GM19239 (cell line): ENCODE measurements at places on chromosomes 1 and 21.

- DNase-seq: no peak
These were observed 8.8 kb upstream of the CCT8 start for GRCh38 chr21:29082046-29082815.

DNA sequence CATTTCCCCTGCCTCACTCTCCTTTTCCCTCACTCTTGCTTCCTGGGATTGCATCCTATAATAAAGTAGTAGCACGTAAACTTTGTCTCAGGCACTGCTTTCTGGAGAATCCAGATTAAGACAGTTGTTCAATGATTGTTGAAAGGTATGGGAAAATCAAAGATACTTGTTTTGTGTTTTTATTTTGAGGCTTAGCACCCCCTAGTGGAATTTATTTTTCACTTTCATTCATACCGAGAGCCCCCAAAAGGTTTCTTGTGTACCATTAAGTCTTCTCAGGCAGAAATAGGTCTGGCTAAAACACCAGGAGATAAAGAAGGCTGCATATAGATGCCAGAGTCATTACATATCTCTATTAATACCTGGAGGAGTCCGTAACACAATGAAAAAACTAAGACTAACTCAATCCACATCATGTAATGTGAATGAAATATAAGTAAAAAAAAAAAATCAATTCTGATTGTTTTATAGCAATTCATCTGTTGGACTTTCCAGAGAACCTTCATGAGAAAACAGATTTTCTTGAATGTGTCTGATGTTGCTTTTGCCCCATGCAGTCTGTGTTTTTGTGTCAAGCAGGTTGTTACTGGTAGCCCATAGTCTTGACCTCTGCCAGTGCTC, 103.5 kb downstream of the RPE65 start:
- DNase-seq: no peak

- DNase-seq: no peak
These were observed 756 bp upstream of the SLC25A44 start for GRCh38 chr1:156193208-156193487.

DNA sequence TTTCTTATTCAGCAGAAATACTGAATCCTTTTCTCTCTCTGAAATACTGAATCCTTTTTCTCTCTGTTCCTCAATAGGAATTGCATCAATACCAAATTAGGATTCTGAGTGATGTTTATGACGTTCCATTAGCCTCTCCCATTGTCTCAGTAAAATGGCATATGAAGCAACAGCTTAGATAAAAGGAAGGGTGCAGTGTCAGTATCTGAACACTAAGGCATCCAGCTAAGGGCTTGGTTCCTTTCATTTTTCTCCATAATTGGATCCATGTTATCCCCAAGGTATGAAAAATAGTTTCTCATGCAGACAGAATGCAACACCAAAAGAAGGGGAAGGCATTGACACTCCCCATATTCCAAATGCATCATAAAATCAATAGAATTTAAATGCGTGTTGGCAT, 61.5 kb upstream of the RAVER2 start:
- no peak for DNase-seq

DNA sequence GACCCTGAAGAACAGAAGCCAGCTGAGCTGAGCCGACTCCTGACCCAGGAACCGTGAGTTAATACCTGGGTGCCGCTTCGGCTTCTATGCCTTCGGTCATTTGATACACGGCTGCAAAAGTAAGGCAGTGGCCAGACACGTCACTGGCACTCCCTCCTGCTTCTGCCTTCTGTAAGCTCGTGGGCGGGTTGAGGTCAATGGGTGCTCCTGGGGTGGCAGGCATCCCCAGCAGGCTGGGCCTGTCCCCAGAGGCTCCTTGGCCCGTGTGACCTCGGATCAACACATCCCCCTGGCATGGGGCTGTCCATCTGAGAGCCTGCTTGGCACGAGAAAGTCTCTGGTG, 35.7 kb upstream of the COL6A1 start:
- no peak for DNase-seq

DNA sequence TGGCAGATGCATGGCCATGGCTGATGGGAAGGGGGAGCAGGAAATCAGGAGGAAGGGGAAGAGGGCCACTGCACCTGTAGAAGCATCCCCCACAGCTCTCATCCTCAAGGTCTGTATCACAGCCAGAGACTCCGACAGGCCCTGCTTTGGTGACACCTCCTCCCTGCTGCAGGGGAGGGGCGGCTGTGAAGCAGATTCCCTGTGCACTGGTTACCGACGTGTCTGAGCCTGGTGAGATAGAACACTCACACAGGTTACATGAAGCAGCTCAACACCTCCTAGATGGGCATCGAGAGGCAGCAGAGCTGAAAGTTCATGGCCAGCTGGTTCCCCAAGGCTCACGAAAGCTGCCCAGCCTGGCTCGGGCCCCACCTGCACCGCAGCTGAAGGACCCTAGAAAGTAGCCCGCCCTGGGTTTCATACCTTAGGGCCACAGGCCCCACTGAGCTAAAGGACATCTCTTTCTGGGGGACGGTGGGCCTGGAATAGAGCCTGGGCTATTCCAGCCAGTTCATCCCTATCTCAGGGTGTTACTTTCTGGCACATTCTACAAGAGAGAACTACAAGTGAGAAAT, 30.2 kb upstream of the AJAP1 start:
- no peak for DNase-seq

- DNase-seq: no peak
These were observed 367.7 kb downstream of the ADGRL2 start for GRCh38 chr1:82168482-82168881.

DNA sequence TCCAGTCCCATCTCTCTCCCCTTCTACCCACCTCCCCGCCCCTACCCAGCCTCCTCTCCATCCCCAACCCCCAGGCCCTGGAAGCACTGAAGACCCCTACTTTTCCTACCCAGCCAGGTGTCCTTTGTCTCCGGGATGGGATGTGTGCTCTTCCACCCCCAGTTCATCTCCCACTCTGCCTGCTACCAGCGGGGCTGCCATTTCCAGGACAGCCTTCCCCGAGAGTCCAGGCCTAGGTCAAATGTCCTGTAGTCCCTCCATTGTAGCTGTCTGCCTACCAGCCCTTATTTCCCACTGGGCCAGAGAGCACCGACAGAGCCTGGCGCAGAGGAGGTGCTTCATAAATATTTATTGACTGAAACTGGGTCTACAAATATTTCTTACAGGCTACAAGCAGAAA, 72.0 kb upstream of the TLR5 start:
- no peak for DNase-seq

GRCh38 chr1:54982739-54983138, 2.3 kb downstream of the TMEM61 start:
- DNase-seq: no peak

- no peak for DNase-seq
These were observed 144.7 kb downstream of the CASZ1 start for GRCh38 chr1:10651793-10652192.

DNA sequence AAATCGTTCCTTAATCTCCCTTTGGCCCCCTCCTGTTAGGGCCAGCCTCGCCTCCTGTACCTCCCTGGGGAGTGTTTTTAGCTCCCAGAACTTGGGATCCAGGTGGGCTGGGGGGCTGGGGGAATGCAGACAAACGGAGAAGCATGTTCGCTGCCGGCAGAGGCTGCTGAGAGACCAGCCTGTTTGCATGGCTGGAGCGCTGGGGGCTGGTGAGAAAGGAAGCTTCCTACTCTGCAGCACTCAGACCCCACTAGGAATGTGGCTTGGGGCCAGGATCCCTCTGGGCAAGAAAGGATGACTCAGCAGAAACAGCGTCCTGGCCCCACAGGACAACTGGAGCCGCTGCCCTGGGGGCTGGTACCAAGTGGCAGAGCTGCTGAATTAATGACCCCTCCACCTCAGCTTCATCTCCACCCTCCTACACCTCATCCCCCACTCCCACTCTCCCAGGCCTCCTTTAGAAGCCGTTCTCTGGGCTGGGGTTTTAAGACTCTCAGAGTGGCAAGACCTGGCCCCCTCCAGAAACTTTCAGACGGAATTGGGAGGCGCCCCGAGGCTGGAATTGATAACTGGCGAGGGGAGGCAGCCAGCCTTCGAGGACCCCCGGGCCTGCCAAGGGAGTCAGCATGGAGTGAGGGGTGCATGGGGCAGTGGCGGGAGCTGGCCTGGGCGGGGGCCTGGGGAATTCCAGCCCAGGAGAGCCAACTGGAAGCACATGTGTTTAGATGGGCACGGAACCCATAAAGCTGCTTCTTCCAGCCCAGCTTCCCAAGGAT, 28.5 kb upstream of the EPS8L3 start:
- no peak for DNase-seq

GRCh38 chr1:31621498-31621820, 4.0 kb downstream of the HCRTR1 start:
- DNase-seq: no peak

GRCh38 chr1:228742281-228742860, 7.1 kb downstream of the RHOU start:
- no peak for DNase-seq

DNA sequence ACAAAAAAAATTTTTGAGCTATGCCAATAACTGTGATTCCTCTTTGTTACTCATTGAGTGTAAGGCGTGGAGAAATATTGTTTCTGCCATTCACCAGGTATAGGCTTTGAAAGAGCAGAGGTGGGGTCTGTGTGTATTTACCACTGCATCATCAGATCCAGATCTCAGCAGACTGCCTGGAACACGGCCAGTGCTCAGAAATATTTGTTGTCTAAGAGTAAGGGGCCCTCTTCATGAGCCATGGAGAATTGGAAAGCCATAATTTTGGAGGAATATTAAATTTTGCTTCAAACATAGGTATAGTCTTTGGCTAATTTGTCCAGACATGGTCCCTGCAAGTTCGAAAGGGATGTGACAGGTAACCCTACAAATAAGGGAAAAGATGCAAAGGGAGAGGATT, 231.3 kb upstream of the IRF2BP2 start:
- no peak for DNase-seq

DNA sequence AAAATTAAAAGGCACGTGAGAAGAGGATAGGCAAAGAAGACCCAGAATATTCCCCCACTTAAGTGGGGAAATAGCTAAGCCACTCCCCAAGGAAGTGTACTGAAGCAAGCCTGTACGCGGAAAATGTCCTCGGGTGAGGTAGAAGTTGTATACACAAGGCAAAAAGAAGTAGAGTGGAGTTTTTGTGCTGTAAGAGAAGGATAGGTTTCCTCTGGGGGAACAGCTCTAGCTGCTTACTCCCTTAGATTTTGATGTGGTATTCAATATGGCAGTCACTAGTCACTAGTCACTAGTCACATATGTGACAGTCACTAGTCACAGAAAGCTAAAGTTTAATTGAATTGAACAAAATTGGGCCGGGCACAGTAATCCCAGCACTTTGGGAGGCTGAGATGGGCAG, 7.6 kb downstream of the TXNIP start:
- DNase-seq: no peak

- DNase-seq: no peak
These were observed 32.3 kb upstream of the RALGPS2 start for GRCh38 chr1:178692564-178693327.

DNA sequence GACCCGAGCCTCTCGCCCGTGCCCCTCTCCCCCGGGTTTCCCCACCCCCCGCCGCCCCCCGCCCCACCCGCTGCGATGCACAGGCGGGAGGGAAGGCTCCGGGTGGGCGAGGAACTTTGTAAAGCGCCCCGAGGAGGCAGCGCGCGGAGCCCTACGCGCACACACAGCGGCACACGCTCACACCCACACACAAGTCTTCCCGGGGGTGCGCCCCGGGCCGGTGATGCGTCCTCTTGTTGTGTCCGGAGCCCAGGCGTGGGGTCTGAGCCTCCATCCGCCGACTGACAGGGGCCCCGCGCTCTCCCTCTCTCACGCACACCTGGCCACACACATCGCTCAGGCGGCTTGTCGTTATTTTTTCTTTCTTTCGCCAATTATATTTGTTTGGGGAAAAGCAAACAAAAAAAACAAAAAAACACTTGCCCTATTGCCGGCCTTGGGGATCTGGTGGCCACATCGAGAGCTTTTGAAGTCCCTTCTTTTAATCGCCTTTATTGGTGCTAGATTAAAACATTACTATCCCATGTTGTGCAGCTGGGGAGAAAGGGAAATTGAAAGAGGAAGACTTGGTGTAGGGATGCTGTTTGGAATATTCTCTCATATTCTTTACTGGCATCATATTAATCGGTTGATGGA, 770 bp downstream of the NTNG1 start:
- no peak for DNase-seq
